ENCODE measurements at places on chromosomes 7 and 10.

- no peak for DNase-seq
These were observed 191.8 kb upstream of the AOAH start for GRCh38 chr7:36916116-36916515.

GRCh38 chr10:101485681-101486554 is 102.1 kb downstream of the POLL start:
- DNase-seq, result peak; percentile 21

DNA sequence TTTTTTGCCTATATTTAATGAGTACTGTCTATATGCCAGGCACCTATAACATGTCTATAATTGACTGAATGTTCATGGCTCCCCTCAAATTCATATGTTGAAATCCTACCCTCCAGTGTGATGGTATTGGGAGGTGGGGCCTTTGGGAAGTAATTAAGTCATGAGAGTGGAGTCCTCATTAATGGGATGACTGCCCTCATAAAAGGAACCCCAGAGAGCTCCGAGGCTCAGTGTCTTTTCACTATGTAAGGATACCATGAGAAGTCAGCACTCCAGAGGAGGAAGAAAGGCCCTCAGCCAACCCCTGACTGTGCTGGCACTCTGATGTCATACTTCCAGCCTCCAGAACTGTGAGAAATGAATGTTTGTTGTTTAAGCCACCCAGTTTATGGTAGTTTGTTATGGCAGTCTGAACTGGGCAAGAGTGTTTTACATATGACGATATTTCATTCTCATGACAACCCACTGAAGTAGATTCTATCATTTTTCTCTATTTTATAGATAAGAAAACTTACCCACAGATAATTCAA is 61.1 kb upstream of the PCGF5 start:
- no peak for DNase-seq

DNA sequence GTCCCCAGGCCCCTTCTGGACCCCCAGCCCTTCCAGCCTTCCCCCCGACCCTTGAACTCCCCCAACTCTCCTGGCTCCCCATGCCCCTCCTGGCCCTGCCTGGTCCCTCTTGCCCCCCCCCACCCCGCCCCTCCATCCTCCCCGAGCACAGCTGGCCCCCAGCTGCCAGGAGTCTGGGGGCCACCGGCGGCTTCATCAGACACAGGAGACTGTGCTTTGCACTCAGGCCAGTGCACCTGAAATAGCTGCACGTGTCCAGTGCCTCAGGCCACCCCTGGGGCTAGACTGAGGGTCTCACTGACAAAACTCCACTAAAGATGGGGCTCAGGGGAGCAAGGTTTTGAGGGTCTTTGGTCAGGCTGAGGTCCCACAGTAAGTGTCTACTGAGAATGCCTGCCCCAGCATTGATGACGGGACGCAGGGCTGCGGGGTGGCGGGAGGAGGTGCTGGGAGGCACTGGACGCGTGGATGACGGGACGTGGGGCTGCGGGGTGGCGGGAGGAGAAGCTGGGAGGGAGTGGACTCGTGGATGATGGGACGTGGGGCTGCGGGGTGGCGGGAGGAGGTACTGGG is 6.5 kb downstream of the FOXL3 start:
- no peak for DNase-seq

- DNase-seq, result no peak
These were observed 138.4 kb downstream of the ST7 start for GRCh38 chr7:117091721-117092120.

DNA sequence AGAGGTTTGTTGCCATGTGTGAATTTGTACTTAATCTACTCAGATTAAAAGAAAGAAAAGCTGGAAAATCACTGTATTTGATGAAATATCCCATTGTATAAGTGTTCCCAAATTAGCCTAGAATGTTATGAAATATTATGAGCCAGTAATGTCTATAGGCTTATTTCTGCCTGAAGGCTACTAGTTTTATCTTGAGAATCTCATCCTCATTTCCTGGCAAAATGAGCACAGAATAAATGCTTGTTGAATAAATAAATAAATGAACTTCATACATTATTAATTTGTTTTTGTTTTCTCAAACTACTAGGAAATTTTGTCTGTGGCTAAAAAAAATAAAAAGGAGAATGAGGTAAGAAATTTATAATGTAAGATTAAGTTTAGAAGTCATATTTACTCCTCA is 25.5 kb downstream of the HELLS start:
- no peak for DNase-seq

DNA sequence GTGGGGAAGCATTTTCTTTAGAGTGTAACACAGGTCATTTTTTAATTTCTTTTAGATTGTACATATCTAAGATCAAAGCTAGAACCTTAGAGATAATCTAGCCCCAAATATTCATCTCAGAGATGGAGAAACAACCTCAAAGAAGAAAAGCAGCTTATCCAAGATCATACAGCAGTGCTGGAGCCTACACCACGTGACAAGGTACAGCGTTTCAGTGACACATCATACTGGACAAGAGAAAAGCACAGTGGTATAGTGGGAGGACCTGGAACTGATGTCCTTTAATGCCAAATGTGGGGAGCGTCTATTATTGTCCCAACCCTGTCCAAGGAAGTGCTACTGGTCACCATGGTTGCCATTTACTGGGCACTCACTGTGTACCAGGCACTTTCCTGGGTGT is 445.8 kb downstream of the RPS24 start:
- DNase-seq, result no peak

GRCh38 chr7:138243430-138243829 is 167.2 kb downstream of the AKR1D1 start:
- DNase-seq, result peak; percentile 67

GRCh38 chr7:30313348-30313747 is 29.0 kb downstream of the ZNRF2 start:
- no peak for DNase-seq

GRCh38 chr10:102812231-102812876 is 24.9 kb downstream of the CYP17A1 start:
- peak; percentile 64 for DNase-seq

DNA sequence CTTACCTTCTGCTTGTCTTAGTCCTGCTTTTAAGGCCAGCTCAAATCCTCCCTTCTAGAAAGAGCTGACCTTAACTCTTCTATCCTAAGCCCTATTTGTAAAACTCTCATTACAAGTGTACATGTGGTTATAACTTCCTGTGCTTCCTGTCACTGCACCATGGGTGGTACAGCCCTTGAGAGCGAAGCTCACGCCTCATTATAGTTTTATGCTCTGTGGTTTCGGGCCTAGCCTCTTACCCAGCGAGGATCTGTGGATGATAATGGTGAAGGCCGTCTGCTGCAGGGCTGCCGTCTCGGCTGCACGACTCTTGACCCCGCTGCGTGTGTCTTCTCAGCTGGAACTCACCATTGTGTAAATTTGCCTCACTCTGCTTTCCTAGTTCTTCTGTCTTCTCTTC is 74.6 kb downstream of the CUL1 start:
- no peak for DNase-seq
